H9 (cell line): ENCODE measurements at places on chromosomes 1 and 21.

DNA sequence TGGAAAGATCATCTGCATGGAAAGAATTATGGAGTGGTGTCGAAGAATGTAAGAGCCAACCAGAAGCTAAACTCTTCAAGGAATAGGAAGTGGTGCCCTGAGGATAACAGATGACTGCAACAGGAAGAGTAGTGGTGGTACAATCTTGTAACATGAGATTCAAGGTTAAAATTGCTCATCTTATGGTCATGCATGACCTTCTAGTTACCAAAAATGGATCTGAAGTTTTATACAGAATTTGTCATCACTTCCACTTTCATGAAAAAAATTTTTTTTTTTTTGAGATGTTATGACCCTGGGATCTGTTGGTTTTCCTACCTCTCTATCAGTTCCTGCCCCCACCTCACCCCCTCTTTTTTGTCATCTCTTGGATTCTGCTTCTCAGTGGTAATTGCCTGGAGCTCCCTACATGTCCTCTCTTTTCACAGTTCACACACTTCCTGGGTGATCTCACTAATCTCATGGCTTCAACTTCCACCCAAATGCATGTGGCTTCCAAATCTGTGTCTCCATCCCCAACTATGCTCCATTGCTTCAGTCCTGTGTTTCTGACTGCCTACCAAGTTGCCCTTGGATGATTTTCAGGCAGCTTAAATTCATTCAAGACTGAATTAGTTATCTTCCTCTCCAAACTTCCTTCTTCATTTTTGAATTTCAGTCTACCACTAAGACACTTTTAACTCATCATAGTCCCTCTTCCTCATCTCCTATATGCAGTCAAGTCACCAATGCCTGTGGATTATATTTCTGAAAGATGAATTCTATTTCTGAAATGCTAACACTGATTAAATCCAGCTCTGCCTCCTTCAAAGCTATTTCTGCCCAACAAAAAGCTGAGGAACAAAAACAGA is 48.4 kb downstream of the SLAMF6 start:
- no peak for DNase-seq

DNA sequence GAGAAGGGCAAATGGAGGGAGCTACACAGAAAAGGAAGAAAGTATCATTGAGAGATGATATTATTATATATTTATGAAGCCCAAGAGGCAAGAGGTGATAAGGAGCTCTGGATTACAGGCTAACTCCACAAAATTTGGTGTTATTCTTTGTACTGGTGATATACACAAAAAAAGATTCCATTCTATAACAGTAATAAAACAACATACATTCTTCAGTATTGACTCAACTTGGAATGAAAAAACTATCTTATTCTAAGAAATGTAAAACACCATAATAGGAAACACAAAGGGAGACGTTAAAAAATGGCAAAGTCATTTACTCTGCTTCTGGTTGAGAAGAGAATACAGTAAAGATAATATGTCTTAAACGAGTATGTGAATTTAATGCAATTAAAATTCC is 99.4 kb downstream of the TEX35 start:
- DNase-seq = no peak

DNA sequence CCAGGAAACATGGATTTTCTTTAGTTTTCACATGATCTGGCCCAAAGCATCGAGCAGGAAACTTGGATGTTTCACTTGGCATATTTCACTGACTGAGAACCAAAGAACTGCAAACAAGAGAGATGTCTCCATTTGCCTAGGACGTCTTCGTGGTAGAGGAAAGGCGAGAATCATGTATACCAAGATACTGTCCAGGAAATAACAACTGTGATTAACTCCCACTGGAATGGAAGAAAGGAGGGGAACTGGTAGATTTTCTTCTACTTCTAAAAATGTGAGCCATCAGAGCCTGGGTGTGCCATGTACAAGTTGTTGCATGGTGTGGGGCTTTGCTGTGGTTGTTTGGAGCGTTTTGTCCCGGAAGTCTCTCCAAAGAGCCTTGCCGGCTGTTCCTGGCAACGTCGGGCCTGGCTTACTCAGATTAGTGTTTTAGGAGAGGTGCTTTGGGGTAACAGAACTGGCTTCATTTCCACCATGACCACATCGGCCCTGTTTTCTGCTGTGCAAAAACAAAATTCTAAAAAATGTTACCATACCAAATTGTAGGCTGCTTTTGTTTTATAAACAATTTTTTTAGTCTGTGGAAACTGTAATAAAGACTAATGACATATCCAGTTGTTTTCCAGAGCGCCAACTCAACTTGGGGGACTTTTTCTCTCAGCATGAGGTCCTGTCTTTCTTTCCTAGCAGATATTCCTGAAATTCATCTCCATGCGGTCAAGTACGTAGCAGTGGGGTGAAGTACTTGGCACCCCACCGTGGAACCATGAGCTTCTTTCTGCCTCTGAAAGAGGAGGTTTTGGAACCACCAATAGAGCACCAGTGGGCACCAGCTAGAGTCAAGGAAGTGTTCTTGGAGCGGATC is 118.3 kb downstream of the TM2D1 start:
- no peak for DNase-seq

DNA sequence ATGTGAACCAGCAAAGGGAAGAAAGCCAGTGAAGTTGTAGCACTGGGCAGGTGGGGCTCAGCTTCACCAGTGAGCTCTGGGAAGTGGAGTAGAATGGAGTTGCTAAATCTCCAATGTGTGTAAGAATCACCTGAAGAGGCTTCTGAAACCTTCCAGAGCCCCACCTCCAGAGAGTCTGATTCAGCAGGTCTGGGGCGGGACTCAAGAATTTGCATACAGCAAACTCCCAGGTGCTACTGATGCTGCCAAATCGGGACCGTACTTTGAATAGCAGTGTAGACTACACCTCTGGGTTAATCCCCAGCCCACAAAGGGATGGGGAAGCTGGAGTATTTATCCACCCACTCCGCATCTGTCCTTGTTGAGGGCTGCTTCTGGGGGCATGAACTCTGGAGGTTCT is 154.3 kb downstream of the IGSF21 start:
- DNase-seq = no peak

- no peak for DNase-seq
These were observed 228.5 kb downstream of the RHOU start for GRCh38 chr1:228963795-228964177.

DNA sequence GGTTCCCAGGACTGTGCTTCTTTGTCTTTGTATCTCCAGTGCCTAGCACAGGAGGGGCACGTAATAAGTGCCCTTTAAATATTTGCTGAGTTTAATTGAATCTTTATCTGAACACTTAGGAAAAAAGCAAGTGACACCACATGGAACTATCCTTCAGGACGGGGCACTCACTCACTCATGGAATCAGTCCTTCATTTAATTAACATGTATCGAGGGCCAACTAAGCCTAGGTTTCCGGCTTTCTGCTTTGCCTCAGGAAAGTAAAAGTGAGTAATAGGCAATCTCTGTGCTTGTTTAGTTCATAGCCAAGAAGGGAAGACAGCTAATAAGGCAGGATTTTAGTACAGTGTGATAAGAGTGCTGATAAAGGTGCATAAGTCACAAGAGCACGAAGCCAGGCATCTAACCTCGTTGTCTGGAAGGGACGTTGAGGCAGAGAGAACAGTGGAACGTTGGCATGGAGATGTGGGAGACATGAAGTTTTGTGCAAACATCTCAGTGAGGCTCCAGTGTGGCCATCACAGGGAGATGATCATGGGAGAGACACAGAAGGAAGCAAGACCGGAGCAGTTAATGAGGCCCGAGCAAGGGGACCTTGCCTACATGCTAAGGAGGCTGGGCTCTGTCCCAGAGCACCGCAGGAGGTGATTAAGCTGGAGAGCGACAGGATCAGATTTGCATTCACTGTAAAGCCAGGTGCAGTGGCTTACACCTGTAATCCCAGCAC is 54.1 kb upstream of the TRIM67 start:
- no peak for DNase-seq

GRCh38 chr1:41861535-41862383 is 57.0 kb downstream of the HIVEP3 start:
- DNase-seq = no peak

GRCh38 chr1:18956193-18957135 is at the start of gene IFFO2:
IFFO2 (minus strand) TSS chr1:18956676; CDS start chr1:18956332, 344 bp downstream.
- peak; percentile 96 for DNase-seq

- DNase-seq = no peak
These were observed 111.5 kb downstream of the ENAH start for GRCh38 chr1:225541383-225541782.

GRCh38 chr1:24319312-24319863 is at the start of gene GRHL3:
GRHL3 (plus strand) TSS chr1:24319357; CDS start chr1:24319552, 195 bp downstream.
- peak; percentile 93 for DNase-seq

DNA sequence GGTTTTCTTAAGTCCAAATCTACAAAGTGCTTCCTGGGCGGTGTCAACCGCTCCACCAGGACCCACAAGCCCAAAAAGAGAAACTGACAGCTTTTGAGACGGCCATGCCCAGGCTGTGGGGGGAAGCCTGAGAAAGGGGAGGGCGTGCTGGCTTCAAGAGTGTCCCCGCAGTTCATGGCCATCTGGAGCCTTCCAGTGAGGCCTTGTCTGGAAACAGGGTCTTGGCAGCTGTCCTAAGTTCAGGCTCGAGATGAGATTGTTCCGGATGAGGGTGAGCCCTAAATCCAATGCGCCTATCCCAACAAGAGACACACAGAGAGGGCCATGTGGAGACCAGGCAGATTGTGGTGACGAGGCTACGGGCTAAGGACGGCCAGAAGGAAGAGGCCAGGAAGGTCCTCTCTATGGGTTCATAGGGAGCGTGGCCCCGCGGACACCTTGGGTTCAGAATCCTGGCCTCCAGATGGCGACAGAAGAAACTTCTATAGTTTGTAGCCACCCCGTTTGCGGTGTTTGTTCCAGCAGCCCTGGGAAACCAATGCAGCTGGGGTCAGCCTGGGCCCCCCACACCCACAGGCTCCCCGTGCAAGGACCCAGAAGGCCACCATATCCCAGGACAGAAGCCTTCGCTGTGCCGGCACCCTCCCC is 70.2 kb downstream of the ARHGEF16 start:
- DNase-seq = no peak

DNA sequence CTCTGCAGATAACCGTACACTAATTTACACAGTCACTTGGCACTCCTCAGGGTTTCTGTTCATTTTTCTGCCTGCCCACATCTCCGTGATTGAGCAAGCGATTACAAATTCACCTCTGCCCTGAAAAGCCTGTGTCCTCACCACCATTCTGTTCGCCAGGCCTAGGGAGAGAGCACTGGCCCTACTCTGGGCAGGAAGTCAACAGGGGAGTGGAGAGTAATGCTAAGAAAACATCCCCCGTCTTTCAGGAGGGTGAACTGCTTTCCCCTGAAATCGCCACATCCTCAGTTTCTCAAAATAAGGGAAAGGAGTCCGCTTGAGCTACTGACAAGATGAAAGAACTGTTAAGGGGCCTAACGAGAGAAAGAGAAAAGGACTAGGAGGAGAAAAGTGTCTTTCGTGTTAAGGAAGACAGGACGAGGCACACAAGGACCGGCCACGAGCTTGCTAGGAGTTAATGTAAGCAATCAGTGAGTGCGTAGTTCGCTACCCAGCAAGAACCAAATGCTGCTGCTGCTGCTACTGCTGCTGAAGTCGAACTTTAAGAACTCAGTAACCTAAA is 632 bp downstream of the PEX19 start:
- no peak for DNase-seq

DNA sequence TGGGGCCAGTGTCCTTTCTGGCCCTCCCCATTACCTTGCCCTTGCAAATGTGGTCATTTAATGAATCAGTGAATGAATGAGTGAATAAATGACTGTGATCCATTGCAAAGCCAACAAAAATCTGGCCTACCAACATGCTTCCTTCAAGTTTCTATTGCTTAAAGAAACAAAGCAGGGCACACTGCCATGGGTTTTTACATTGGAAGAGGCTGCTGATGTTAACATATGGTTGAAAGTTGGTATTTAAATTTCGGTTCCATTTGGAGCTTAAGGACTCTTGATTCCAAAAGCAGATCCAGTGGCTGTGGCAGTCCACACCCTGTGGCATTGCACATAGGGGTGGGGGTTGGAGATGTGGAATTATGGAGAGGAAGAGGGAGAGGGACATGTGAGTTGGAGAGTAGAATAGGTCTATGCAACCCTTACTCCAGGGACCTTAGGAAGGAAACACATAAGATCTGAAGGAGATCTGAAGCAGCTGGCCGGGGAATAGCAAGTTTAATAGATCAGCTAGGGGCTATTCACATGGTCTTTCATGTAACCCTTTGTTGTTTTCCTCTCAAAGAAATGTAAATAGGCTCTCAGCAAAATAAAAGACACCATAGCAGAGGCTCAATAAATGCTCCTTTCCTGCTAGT is 7.2 kb downstream of the ABCA4 start:
- no peak for DNase-seq

DNA sequence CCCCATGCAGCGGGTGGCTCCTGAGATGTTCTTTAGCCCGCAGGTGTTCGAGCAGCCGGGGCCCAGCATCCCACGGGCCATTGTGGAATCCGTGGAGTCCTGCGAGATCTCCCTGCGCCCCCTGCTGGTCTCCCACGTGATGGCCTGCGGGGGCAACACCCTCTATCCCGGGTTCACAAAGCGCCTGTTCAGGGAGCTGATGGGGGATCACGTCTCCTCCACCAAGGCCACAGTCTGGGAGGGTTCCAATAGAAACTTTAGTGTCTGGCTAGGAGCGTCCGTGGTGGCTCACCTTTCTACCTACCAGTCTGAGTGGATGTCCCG is 71.0 kb downstream of the ACTL8 start:
- DNase-seq = peak; percentile 69

DNA sequence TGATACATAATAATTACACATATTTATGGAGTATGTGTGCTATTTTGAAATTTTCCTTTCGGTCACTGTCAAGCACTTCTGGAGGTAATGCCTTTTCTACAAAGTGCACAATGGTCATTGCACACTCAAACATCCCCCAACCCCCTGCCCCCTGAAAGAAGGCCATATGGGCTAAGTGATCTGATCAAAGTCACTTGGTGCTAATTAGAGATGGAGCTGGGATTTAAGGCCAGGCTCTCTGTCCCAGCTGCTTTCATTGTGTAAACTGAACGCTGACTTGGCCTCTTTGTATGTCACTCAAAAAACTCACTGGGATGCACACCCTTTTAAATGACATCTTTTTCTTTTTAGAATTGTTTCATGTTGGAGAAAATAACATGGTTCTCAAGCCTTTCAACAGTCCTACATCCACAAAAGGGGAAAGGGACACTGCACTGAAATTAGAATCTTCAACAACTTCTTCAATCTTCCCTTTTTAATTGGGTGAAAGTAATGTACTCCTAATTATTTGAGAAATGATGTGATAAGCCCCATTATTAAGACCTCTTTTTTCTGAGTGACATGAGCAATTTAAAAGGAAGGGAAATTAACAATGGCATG is 149.2 kb downstream of the ST6GALNAC5 start:
- no peak for DNase-seq
